Peyer's patch (tissue), 4 donors: ENCODE measurements at places on chromosomes 5 and 9. TPM values are rescaled to one million over a fixed set of nuclear protein-coding genes. Genes with fewer than 3 reads are reported as not detected.
A peak's percentile ranks its signal among the peaks of the same experiment; 100 is the strongest.

DNA sequence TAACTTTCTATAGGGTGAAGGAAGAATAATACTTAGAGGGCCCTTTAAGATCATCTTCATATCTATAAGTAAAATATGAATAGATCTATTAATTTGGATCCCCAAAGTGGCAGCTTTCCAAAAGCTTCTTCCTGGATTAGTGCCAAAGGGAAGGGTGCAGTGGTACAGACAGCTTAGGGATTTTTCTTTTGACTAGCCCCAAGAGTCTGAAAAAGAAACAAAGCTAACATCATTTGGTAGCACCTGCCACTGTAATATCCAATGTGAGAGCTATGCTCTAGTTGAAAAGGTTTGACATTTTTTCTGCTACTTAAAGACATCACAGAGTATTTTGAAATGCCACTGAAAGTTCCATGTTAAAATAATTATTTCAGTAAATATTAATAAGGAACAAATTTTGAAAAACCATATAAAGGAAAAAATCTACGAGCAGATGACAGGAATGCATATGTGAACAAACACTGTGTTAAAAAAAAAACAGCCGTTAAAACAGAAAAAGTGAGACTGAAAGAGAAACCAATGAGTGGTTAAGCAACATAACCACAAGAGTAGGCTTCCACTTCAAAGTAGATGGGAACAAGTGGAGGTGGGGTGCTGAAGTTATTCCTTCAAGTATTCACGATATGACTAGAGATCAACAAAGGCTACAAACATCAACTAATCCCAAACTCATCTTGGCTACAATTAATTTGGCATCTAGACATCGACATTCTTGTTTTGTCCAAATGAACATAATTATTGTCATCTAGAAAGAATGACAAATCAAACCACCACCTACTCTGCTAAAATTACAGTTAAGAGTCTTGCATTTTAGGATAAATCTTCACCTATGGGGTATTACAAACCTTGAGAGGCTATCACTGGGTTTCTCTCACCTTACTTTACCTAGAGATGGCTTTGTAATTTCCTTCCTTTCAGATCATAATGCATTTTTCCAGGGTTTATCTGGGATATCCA, 137.5 kb downstream of the CPLANE1 start:
- no peak for DNase-seq
- H3K4me3 ChIP-seq, result no peak overlapping the region
- no peaks in the 10 kb centered on the region for H3K36me3 ChIP-seq
- H3K27me3 ChIP-seq, result no peaks in the 10 kb centered on the region
- no peak overlapping the region for H3K27ac ChIP-seq
- H3K4me1 ChIP-seq, result no peaks in the 10 kb centered on the region

DNA sequence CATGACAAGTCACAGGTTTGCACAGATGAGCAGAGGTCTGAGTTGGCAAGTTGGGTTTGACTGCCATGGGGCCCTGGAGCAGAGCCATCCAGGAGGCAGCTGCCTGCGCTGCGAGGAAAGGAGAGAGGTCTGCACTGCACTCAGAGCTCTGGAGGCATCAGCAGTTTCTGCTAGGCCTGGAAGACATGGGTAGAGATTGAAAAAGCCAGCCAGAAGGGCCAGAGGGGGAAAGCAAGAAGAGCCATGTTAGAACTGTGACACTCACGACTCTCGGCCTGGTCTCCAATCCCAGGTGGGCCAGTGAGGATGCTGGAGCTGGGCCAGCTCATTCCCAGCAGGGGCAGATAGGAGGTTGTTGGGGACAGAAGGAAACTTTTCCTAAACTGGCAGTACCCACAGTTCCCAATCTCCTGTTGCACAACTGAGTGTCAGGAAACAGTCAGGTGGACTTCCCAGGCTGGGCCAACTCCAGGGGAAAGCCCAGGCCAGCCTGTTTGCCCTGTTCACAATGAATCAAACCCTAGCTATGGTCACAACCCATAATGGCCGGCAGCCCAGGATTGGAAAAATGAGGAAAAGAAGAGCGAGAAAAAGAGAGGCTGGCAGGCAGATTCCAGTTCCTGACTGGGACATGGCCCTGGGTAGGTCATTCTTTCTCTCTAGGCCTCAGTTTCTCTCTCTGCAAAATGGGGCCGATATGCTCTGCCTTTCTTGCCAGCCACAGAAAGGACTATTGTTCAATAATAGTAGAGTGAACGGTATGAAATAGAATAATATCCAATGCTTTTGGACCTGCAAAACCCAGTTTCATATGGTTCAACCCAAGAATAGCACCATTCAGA, 7.8 kb upstream of the ORM1 start:
- DNase-seq, result peak; percentile 16
- H3K4me1 ChIP-seq, result no peaks in the 10 kb centered on the region
- H3K4me3 ChIP-seq, result no peak overlapping the region
- no peak overlapping the region for H3K27ac ChIP-seq
- no peaks in the 10 kb centered on the region for H3K27me3 ChIP-seq

- H3K4me1 ChIP-seq, result no peaks in the 10 kb centered on the region
- H3K4me3 ChIP-seq, result no peak overlapping the region
- no peak overlapping the region for H3K27ac ChIP-seq
- DNase-seq, result no peak
Measured at GRCh38 chr9:13719446-13719845, 440.0 kb upstream of the MPDZ start.

- peak; percentile 81 for DNase-seq
- H3K4me3 ChIP-seq, result peak overlapping the region; percentile 4
- no peaks in the 10 kb centered on the region for H3K4me1 ChIP-seq
Measured at GRCh38 chr9:38047301-38048251, 21.5 kb downstream of the SHB start.

- no peak for DNase-seq
- peaks cover 19% of the 10 kb centered on the region for H3K4me1 ChIP-seq
- peaks cover 22% of the 10 kb centered on the region for H3K36me3 ChIP-seq
- H3K27me3 ChIP-seq, result no peaks in the 10 kb centered on the region
Measured at GRCh38 chr9:75081632-75082031, 6.3 kb downstream of the NMRK1 start.

DNA sequence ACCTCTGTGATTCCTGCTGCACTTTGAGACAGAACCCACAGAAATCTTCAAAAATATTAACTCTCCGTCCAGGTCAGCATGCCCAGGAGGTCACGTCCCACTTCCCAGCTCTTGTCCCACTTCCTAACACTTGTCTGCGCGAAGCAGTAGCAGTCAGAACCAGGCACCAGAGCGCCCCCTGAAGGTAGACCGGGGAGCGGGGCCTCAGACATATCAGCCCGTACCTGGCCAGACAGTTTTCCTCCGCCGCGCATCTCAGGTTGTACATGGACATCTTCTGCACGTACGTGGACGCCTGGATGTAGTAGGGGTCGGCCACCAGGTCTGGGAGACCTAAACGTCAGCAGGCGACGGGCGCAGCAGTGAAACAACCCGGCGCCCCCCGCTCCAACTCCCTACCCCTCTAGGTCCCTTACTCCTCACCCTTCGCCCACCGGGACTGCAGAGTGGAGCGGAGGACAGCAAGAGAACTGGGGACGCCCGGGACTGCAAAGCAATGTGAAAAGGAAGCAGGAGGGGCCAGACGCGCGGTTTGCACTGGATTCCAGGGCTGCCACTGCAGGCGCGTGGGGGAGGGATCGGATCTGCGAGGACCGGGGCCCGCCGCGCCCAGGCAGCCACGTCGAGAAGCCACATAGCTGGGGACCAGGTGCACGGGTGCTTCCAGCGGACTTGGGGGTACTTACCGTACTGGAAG, 1.2 kb downstream of the LOX start:
- peak; percentile 75 for DNase-seq
- no peaks in the 10 kb centered on the region for H3K27me3 ChIP-seq
- peak overlapping the region; percentile 47 for H3K27ac ChIP-seq
- peaks cover 14% of the 10 kb centered on the region for H3K4me1 ChIP-seq
- H3K4me3 ChIP-seq, result peak overlapping the region; percentile 37

- H3K27ac ChIP-seq, result no peak overlapping the region
- no peaks in the 10 kb centered on the region for H3K4me1 ChIP-seq
- DNase-seq, result no peak
- no peak overlapping the region for H3K4me3 ChIP-seq
- no peaks in the 10 kb centered on the region for H3K36me3 ChIP-seq
- no peaks in the 10 kb centered on the region for H3K27me3 ChIP-seq
Measured at GRCh38 chr5:118883362-118883761, 105.0 kb downstream of the DTWD2 start.

- no peaks in the 10 kb centered on the region for H3K4me1 ChIP-seq
- H3K4me3 ChIP-seq, result no peak overlapping the region
- no peak overlapping the region for H3K27ac ChIP-seq
- H3K36me3 ChIP-seq, result no peaks in the 10 kb centered on the region
Measured at GRCh38 chr9:16407617-16408016, 462.9 kb downstream of the BNC2 start.

DNA sequence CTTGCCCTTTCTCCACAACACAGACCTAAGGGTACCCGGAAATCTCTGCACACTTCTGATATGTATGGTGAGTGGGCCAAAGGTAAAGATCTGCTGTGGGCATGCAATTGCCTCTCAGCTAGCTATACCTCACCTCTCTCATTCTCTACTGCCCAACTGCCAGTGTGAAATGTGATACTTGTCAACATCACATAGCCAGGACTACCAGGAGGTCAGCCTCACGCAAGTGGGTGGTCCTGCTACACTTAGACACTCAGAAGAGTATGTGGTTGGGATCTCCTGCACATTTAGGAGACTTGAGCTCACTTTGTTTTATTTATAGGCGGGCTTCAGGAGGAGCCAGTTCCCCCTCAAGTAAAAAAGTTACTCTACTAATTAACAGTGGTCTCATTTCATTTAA, 88.0 kb upstream of the MAN2A1 start:
- no peaks in the 10 kb centered on the region for H3K4me1 ChIP-seq
- DNase-seq, result no peak
- H3K27ac ChIP-seq, result no peak overlapping the region
- no peaks in the 10 kb centered on the region for H3K27me3 ChIP-seq
- no peaks in the 10 kb centered on the region for H3K36me3 ChIP-seq
- no peak overlapping the region for H3K4me3 ChIP-seq

- peak overlapping the region; percentile 55 for H3K27ac ChIP-seq
- DNase-seq, result peak; percentile 90
- H3K4me3 ChIP-seq, result no peak overlapping the region
Measured at GRCh38 chr5:149452007-149452664, 73.0 kb upstream of the IL17B start.

GRCh38 chr5:65483546-65484346, 2.0 kb upstream of the ADAMTS6 start:
- peak overlapping the region; percentile 45 for H3K4me3 ChIP-seq
- H3K27ac ChIP-seq, result peak overlapping the region; percentile 74
- no peaks in the 10 kb centered on the region for H3K36me3 ChIP-seq
- peaks cover 26% of the 10 kb centered on the region for H3K4me1 ChIP-seq
- H3K27me3 ChIP-seq, result no peaks in the 10 kb centered on the region

S1PR3 gene
- total RNA-seq, result 1.9 TPM

OMD gene
- 1.2 TPM for total RNA-seq

PCDHB2 gene
- total RNA-seq, result 1.3 TPM

SLCO4C1 gene
- total RNA-seq, result not detected

HDAC3 gene
- total RNA-seq, result 31.2 TPM
